ENCODE measurements at places on chromosomes 1 and 21.
A peak's percentile ranks its signal among the peaks of the same experiment; 100 is the strongest.

DNA sequence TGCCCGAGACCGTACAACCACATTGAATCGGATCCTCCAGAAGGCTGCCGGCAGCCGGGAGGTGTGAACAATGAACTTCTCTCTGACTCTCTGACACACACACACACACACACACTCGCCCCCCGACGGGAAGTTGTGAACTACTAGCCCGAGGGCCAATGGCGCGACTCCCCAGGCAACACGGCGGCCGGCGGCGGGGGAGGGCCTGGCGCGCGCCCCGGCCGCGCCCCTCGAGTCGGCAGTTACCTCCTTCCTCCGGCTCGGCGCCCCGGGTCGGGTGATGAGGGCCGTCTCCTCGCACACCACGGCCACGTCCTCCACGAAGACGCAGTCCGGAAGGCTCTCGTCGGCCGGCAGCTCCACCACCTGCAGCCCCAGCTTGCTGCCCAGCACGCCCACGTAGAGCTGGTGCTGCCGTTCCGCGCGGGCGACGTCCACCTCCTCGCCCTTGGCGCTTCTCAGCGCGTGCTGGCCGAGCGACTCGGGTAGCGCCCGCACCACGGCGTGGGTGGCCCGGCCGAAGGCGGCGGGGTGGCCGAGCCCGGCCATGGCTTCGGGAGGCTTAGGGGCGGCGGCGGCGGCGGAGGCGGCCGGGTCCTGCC, 361 bp downstream of the DDAH1 start:
- peak; percentile 91 for DNase-seq

- DNase-seq: no peak
Measured at GRCh38 chr1:228276901-228277490, 69.2 kb downstream of the OBSCN start.

GRCh38 chr1:12572522-12572921, 45.5 kb downstream of the DHRS3 start:
- no peak for DNase-seq

DNA sequence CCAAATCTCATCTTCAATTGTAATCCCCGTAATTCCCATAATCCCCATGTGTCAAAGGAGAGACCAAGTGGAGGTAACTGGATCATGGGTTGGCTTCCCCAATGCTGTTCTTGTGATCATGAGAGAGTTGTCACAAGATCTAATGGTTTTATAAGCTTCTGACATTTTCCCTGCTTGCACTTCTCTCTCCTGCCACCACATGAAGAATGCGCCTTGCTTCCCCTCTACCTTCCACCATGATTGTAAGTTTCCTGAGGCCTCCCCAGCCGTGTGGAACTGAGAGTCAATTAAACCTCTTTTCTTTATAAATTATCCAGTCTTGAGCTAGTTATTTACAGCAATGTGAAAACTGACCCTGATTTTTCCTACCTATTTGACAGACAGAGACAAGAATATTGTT, 162.5 kb upstream of the SYT6 start:
- DNase-seq: no peak

GRCh38 chr1:201298396-201299381, 15.4 kb downstream of the PKP1 start:
- DNase-seq: peak; percentile 21

DNA sequence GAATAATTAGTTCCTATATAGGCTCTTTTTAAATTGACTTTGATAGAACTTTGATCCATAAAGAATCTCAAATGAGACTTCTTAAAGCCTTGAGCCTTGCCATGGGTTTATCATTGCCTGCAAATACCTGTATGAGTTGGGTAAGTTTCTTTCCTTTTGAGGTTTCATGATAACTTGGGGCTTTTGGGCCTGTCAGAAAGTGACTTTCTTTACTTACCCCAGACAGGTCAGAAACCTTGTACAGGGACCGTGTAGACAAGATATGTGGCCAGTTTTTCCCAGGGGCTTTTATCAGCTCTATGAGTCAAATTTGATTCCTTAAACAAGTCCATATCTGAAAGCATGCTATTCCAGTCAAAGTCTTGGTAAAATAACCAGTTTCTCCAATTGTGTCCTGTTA, 17.3 kb downstream of the KCTD3 start:
- no peak for DNase-seq

DNA sequence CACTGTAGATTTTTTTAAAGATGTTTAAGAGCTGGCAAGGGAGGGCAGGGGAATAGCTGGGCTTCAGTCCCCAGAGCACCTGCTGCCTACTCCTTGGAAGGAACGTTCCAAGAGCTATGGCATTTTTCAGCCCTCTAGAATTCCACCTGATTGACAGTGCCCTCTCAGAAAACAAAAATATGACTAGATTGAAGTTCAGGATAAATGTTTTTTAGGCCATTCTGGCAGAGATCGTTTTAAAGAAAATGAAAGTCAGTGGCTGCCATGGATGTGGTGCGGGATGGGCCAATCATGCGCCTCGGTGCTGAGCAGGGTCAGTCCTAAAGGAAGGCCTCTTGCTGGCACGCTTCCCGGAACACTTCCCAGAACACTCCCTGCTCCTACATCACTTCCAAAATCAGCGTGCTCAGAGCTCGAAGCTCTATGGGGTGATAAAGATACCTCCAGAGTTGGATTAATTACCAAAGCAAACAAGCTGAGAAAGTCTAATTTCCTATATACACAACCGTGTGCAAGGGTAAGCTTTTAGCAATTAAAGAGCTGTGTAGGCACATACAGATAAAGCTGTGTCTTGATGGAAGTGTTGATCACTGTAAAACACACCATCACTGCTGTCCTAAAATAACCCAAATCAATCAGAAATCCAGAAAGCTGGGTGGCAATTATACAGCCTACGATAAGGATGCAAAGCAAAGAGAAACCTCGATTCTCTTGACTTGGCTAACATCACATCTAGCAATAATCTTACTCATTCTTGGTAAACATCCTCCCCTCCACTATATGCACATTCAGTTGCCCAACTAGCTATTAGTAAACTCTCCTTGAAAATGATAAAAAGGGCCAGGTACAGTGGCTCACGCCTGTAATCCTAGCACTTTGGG, 34.6 kb downstream of the TGFBR3 start:
- peak; percentile 69 for DNase-seq

DNA sequence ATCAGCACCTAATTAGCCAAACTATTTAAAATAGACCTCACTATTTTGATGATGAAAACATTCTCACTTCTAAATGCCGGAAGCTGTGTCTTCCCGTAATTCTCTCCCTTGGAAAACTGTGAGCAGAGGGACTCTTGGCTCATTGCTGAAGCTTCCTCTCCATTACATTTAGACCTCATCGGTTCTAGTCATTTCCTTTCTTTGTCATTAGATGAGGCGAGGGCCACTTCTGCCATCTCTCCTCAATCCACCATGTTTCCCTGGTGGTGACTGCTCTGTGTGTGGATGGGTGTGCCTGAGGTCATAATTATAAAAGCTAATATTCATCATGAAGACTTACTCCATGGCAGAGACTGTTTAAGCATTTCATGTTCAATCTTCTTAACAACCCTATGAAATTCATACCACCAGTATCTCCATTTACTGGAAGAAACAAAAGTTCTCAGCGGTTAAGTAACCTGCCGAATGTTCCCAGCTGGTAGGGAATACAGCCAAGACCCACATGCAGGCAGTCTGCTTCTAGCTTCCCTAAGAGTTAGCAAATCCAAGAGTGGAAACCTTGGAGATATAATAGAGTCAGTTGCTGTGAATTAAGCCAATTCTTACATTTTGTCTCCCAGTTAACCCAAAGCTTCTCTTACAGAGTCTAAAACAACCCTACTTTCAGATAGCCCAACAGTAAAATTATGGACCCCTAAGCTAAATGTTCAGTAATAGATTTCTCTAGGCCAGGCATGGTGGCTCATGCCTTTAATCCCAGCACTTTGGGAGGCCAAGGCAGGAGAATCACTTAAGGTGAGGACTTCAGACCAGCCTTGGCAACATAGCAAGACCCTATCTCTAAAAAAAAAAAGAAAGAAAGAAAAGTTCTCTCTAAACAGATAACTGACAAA, 156.2 kb downstream of the ZBTB18 start:
- DNase-seq: no peak

GRCh38 chr1:187634940-187635339, 806.2 kb downstream of the PLA2G4A start:
- no peak for DNase-seq

DNA sequence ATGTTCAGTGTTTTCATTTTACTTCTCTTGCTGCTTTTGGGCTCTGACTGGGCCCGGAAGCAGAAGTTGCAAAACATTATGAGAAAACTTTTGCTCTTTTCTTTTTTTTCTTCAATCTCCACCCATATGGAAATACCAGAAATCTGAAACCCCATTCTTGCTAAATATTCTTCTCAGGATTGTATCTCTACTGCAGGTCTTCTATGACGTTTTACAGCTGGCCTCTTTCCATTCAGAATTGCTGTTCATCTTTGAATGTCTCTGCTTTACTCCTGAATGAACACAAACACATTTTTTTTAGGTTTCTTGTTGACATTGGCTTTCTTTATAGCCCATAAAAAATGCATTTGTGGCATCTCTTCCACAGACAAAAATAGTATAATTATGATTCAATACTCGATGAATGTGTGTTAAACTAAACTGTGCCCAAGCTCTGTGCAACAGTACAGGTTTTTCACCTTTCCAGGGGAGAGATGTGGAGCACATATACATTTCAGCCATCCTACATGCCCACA, 18.8 kb downstream of the PTPRC start:
- DNase-seq: no peak

Data from DMS53 (cell line).